ENCODE measurements at places on chromosomes 1 and 21. TPM values are rescaled to one million over a fixed set of nuclear protein-coding genes. Genes with fewer than 3 reads are reported as not detected.
A peak's percentile ranks its signal among the peaks of the same experiment; 100 is the strongest.

Gene CELA2B
- total RNA-seq = 0.57 TPM

Gene MATN1
- 0.42 TPM for total RNA-seq

Gene AADACL3
- total RNA-seq = not detected

Gene SLC1A7
- 0.16 TPM for total RNA-seq

Gene SPATA46
- not detected for total RNA-seq

GRCh38 chr1:193358419-193358818 lies 172.0 kb upstream of the B3GALT2 start:
- H3K27ac ChIP-seq = no peak overlapping the region
- no peaks in the 10 kb centered on the region for H3K4me1 ChIP-seq
- no peak overlapping the region for H3K4me3 ChIP-seq
- H3K36me3 ChIP-seq = no peaks in the 10 kb centered on the region

DNA sequence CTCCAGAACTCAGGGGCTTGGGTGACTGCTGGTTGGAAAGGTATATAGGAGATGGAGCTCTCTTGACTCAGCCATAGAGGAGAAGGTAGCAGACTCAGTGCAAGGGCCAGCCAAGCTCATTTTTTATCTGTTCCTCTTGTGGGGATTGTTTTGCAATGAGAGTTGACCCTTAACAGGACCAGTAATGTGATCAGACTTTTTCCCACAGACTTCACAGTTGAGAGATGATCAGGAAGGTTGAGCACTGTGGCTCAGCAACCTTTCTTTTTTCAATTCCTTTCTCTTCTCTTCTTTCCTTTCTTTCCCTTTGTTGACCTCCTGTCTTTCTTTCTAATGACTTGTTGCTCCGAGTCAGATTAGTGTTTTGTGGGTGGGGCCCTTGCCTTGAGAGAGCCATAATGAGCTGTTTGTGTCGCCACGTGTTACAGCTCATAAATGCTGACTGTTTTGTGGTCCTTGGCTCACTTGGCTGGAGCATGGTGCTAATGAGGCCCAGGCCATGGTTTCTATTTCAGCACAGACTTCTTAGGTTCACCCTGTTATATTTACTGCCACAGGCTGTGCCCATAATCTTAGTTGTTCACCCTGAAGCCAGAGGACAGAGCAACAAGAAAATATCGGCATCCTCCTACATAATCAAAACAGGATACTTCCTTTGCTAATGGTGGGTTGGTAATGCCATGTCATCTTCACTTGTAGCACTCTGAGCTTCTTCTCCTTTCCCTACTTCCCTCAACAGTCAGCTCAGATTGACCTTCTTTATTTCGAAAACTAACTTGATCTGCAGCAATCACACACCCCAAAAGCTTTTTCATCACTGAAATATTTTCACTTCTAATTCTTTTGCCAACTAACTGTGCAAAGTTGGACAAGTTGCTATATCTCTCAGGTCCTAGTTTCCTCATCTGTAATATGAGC lies 13.9 kb downstream of the ADAM30 start:
- H3K27me3 ChIP-seq = no peaks in the 10 kb centered on the region
- no peak overlapping the region for H3K27ac ChIP-seq
- peaks cover 10% of the 10 kb centered on the region for H3K4me1 ChIP-seq
- DNase-seq = no peak
- no peaks in the 10 kb centered on the region for H3K36me3 ChIP-seq

DNA sequence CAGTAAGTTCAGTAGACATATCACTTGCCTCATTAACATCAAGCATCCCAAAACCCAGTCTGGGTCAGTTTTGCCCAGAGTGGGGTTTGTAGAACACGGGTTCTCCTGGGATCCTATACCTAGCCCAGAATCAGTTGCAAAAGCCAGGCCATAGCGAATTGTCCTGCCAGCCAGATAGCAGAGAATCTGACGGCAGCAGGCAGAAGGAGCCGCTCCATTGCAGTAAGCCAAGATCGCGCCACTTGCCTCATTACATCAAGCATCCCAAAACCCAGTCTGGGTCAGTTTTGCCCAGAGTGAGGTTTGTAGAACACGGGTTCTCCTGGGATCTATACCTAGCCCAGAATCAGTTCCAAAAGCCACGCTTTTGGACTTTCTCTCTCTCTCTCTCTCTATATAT lies 19.1 kb downstream of the NDUFS5 start:
- H3K4me3 ChIP-seq = no peak overlapping the region
- no peaks in the 10 kb centered on the region for H3K27me3 ChIP-seq
- peaks cover 3% of the 10 kb centered on the region for H3K36me3 ChIP-seq
- DNase-seq = no peak
- H3K4me1 ChIP-seq = no peaks in the 10 kb centered on the region
- H3K27ac ChIP-seq = no peak overlapping the region

DNA sequence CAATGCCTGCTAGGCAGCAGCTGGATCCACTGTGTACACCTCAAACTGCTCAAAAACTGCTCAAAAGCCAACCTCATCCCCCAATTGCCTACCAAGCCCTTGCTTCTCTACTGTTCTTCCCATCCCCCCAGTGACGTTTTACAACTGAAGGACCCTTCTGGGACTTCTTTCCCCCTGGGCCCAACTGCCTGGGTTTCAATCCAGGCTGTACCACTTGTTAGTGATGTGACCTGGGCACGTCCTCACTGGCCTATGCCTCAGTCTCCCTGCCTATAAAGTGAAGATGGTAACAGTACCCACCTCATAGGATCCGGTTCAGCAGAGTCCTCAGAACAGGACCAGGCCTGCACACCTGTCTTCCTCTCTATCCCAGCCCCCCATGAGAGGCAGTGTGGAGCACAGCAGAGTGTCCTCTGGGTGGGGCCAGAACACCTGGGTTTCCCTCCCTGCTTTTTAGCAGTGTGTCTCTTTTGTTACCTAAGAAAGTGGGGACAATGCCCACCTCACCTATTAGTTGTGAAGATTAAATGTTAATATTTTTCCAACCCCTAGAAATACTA lies 1.9 kb upstream of the TEKT2 start:
- H3K36me3 ChIP-seq = no peaks in the 10 kb centered on the region
- no peaks in the 10 kb centered on the region for H3K27me3 ChIP-seq
- no peak overlapping the region for H3K27ac ChIP-seq
- no peak overlapping the region for H3K4me3 ChIP-seq
- no peaks in the 10 kb centered on the region for H3K4me1 ChIP-seq

DNA sequence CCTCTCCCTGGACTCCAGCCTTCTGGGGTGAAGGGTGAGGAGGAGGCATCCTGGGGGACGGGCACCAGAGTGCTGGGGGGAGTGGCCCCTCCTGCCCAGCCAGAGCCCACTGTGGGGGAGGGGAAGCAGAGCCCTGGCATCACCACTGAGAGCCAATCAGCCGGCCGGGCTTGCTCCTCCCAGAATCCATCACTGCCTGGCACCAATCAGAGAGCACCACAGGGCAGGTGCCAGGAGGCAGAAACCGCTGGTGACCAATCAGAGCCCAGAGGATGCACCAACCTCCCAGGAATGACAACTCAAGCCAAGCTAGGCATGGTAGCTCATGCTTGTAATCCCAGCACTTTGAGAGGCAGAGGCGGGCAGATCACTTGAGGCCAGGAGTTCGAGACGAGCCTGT lies 27.9 kb downstream of the CASZ1 start:
- no peak overlapping the region for H3K27ac ChIP-seq
- H3K4me1 ChIP-seq = no peaks in the 10 kb centered on the region
- H3K36me3 ChIP-seq = no peaks in the 10 kb centered on the region
- no peak for DNase-seq

DNA sequence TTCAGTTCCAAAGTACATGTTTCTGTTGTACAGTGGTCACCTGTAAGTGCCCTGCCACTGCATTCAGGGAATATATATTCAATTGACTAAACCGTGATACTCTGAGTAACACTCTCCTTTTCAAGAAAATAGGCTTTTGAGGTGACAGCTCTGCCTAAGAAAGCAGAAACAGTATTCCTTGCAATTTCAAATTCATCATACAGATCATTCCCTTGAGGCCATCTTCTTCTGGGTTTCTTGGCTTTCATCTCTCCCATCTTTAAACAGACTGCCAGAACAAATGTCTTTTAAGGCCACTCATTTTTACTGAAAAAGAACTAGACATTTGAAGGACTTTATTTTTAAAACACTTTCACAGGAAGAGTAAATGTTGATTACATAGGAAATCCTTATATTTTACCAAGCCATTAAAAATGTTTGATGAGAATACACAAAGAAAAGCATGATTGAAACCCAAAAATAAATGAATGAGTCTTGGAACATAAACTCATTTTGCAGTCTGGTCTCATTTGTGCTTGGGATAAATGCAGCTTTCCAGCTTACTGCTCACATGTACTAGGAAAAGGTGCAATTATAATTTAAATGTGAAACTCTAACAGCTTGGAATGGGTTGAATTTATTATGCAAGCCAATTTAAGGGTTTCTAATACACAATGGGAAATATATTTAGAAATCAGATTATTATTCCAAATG lies 34.7 kb downstream of the PLPPR5 start:
- H3K27me3 ChIP-seq = no peaks in the 10 kb centered on the region
- no peaks in the 10 kb centered on the region for H3K36me3 ChIP-seq
- H3K27ac ChIP-seq = no peak overlapping the region
- no peaks in the 10 kb centered on the region for H3K4me1 ChIP-seq
- DNase-seq = no peak
- no peak overlapping the region for H3K4me3 ChIP-seq

- H3K27ac ChIP-seq = no peak overlapping the region
- no peaks in the 10 kb centered on the region for H3K27me3 ChIP-seq
- no peaks in the 10 kb centered on the region for H3K36me3 ChIP-seq
- DNase-seq = no peak
Observed at GRCh38 chr1:208475449-208475848, 231.3 kb upstream of the PLXNA2 start.

DNA sequence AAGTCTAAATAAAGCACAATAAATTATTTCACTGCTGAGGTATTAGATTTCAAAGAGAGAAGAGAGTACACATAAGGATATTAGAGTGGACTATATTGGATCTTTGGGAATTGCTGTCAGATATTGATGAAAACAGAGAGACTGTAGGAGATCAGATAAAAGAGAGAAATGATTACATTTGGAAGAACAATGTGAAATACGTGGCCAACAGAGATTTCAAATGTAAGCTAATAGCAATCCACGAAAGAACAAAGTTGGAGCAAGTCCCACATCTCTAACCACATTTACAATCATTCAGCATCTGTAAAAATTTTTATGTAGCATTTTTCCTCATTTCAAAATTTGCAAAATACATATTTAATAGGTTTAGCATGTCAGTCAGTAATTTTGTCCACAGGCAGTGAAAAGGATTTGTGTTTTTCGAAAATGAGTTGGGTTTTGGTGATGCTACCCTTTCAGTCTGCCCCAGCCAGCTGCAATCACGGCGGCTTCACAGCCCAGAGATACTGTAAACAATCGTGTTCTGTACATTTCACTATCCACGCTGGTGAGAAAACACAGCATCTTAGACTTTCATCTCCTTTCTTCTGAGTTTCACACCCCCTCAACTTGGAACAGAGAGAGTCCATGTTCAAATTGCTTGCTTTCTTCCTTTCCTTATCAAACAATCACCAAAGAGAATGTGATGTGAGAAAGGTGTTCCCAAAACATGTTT lies 209.1 kb upstream of the LYPLAL1 start:
- H3K4me1 ChIP-seq = no peaks in the 10 kb centered on the region
- no peak overlapping the region for H3K27ac ChIP-seq
- no peaks in the 10 kb centered on the region for H3K36me3 ChIP-seq

- H3K27ac ChIP-seq = peak overlapping the region; percentile 46
- no peaks in the 10 kb centered on the region for H3K36me3 ChIP-seq
- H3K27me3 ChIP-seq = no peaks in the 10 kb centered on the region
- no peak for DNase-seq
- no peak overlapping the region for H3K4me3 ChIP-seq
Observed at GRCh38 chr1:47533793-47534328, 96.0 kb downstream of the FOXD2 start.

DNA sequence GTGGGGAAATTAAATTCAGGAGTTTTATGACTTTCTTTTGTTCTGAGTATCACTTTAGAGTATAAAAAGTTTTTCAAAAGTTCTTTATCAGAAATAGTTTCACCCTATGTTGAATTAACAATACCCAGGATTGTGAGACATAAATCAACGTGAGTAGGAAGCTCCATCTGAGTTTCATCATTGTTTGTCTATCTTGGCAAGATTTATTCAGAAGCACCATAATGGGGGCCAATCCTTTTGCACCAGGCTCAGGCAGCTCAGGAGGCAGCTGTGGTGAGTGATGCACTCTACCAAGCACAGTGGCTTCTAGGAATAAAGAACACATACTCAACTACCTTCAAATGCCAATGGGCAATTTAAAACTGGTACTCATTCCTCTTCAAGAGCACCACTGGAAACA lies 12.0 kb downstream of the CREG1 start:
- no peak overlapping the region for H3K4me3 ChIP-seq
- no peak overlapping the region for H3K27ac ChIP-seq
- no peak for DNase-seq
- no peaks in the 10 kb centered on the region for H3K27me3 ChIP-seq

DNA sequence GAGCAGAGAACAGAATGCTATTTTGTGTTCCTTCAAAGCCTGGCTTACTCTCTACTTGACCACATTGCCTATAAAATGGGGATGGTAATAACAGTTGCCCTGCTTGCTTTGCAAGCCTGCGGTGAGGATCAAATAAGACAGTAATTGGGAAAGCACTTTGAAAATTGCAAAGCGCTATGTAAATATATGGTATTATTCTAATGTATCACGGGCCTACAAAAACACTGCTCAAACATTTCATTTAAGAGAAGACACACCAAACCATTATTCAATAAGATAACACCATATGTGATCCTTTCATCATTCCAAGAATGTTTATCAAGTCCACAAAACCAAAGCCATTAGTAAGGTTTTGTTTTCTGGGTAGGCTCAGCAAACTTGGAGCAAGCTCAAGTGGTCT lies 208.4 kb downstream of the ROR1 start:
- H3K4me1 ChIP-seq = peaks cover 15% of the 10 kb centered on the region
- H3K4me3 ChIP-seq = no peak overlapping the region

DNA sequence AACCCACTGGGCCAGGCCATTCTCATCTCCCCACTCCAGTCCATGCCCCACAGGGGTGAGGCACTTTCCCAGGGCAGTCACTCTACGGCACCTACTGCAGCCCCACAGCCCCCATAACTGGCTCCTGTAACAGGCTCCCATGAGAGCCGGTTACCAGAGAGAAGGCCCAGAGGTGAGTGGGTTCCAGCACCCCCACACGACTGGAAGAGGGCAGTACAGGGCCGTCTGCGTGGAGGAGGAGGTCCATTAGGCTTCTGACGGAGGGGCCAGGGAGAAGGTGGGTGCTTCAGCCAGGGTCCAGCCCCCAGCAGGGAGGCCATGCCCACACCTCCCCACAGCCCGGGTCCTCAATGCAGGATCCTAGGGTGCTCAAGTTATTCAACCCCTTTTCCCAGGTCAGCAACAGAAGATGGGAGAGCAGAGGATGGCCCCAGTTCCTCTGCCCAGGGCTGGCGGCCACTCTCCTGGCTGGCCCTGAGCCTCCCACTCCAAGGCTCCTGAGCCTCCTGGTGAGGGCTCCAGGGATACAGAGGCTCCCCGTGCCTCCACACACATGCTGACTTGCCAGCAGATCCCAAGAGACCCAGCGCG lies 1.6 kb downstream of the ACAP3 start:
- no peaks in the 10 kb centered on the region for H3K4me1 ChIP-seq
- H3K4me3 ChIP-seq = no peak overlapping the region
- H3K27me3 ChIP-seq = no peaks in the 10 kb centered on the region
- no peak overlapping the region for H3K27ac ChIP-seq
- DNase-seq = no peak

GRCh38 chr1:183640193-183640592 lies 4.6 kb upstream of the ARPC5 start:
- H3K36me3 ChIP-seq = no peaks in the 10 kb centered on the region
- no peak overlapping the region for H3K4me3 ChIP-seq
- no peak overlapping the region for H3K27ac ChIP-seq

GRCh38 chr21:42833859-42834725 lies 45.2 kb downstream of the WDR4 start:
- no peaks in the 10 kb centered on the region for H3K4me1 ChIP-seq
- H3K27me3 ChIP-seq = no peaks in the 10 kb centered on the region
- no peak overlapping the region for H3K27ac ChIP-seq
- no peak overlapping the region for H3K4me3 ChIP-seq
- DNase-seq = no peak
